Psoas muscle (tissue), 8 donors: ENCODE measurements at places on chromosomes 13 and 19. TPM values are rescaled to one million over a fixed set of nuclear protein-coding genes. Genes with fewer than 3 reads are reported as not detected.

The LYL1 gene
- 2.1 TPM for total RNA-seq

DNA sequence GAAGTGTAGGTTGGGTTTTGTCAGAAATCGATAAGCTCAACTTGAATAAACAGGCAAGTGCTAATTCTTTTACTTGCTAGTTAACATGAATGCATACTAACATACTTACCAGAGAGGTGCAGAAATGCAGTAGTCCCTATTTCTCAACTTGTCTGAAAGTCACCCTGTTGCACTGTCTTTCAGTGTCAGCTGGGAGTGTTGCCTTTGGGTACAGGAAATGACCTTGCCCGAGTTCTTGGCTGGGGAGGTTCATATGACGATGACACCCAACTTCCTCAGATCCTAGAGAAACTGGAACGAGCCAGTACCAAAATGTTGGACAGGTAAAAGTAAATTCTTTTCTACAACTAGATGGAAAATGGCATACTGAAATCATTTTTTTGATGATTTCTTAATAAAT is 103.5 kb upstream of the AKAP11 start:
- no peak overlapping the region for H3K4me3 ChIP-seq
- no peak overlapping the region for H3K27ac ChIP-seq
- no peak for DNase-seq

- no peak for DNase-seq
- H3K4me3 ChIP-seq = no peak overlapping the region
- H3K27me3 ChIP-seq = no peaks in the 10 kb centered on the region
- no peaks in the 10 kb centered on the region for H3K36me3 ChIP-seq
- no peak overlapping the region for H3K27ac ChIP-seq
These were observed 107.4 kb downstream of the KCTD12 start for GRCh38 chr13:76778853-76779252.

- no peaks in the 10 kb centered on the region for H3K27me3 ChIP-seq
- H3K4me3 ChIP-seq = no peak overlapping the region
- H3K36me3 ChIP-seq = no peaks in the 10 kb centered on the region
- no peak for DNase-seq
These were observed 412.2 kb upstream of the TSHZ3 start for GRCh38 chr19:31761281-31761913.
